ENCODE measurements at places on chromosomes 1 and 21. TPM values are rescaled to one million over a fixed set of nuclear protein-coding genes. Genes with fewer than 3 reads are reported as not detected.

DNA sequence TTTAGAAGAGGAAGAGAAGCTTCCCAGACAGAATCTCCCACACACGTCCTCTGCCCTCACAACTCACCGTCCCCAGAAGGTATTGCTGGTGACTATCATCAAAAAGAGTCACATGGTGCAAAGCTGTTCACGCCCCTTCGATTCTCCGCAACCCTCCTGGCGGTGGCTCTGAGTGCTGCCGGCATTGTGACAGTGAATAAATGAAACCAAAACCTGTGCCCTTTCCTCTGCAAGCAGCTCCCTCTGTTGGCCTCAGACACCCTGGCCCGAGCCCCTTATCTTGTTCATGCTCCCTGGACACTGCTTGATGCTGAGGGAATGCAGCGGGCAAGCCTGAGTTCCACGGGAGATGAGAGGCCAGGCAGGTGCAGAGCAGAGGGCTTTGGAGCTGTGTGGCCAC lies 510.3 kb downstream of the NPHP4 start:
- no peak for DNase-seq

DNA sequence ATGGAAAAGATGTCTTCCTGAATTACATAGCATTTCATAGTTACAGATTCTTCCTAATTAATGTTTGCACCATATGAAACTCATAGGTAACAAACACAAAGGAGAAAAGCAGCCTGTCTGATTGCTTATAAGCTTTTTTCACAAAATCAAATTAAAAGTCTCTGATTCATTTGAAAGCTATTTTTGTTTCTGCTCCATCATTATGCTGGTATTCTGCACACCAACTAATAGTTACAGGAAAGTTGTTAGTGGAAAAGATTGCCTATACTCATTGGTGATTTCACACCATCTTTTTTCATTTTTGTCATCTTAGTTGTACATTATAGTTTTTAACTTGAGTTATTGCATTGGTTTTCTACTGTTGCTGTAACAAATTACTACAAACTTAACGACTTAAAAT lies 70.0 kb downstream of the PRKAA2 start:
- DNase-seq = no peak

DNA sequence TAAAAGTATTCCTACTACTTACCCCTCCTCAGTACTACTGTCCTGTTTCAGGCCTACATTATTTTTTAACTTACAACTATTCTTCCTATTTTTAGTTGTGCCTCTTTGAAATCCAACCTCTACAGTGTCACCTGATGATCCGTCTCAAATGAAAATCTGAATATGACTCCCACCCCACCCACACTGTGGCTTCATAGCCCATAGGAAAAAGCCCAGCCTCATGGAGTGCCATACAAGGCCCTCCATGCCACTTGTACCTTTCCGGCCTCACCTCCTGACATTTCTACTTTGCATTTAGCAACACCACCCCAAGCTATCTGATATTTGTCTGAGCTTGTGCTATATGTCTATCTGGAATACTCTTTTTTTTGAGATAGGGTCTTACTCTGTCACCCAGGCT lies 49.3 kb downstream of the TRAF5 start:
- no peak for DNase-seq

SLAMF7 gene
- not detected for total RNA-seq

DNA sequence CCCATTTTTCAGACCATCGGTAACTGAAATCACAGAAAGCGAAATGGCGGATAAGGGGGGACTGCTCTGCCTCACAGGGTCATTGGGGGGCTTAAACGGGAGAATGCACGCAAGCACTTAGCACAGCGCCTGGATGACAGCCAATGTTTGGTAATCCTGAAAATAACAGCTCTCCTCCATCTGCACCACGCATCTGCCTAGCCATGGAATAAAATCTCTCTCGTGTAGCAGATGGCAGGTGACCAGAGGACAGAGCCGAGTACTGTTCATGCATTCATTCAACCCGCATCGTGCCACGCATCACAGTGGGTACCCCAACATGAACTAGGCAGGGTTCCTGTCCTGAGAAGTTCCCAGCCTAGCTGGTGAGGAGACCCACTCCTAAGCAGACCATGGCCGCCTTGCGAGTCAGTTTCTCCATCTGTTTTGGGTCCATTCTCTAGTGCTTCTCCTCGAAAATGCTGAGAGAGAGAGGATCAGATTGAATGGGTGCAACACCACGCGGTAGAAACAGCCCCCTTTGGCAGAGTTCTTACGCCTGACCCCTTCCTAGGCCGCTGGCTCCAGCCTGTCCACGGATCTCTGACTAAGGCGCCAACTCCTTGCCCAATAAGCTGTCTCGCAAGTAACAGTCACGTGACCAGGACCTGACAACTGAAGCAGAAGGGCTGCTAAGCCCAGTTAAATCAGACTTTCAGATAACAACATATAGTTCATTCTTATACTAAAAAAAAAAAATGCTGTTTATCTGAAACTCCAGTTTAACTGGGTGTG lies 7.3 kb downstream of the SLC1A7 start:
- no peak for DNase-seq

SLC35F3 gene
- 0.87 TPM for total RNA-seq

OR2L2 gene
- total RNA-seq = not detected

GRCh38 chr21:46063734-46064680 lies 33.9 kb upstream of the COL6A2 start:
- DNase-seq = no peak

DNA sequence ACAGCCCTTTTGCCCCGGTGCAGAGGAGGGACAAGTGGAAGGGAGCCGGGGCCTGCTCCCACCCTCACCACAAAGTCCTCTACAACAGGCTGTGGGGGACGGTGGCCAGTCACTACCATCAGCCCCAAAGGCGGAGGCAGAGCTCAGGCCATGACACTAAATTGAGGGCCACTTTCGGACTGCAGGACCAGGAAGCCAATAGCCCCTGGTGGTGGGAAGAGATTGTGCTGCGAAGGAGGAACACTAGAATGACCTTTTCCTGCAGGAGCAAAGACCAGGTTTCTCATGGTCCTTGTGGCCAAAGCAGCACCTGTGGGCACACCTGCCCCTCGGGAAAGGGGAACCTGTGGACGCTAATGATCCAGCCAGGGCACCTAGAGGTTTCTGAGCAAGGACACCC lies 30.3 kb downstream of the ACTA1 start:
- DNase-seq = no peak

DNA sequence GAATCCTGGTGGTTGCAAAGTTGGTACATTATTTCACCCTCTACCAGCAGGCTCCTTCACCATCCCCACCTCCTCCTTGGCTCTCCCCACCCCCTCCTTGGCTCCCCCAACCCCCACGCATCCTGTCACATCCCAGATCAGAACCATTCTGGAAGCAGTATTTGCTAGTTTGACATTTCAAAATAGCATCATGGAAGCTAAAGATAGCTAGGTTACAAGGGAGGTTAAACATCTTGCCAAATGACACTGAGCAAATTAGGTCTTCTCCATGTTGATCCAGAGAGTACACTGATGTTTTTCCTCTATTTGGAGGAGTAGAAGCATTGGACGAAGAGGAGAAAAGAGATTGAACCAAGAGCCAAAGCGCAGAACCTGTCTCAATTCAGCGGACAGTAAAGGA lies 158.9 kb upstream of the FGGY start:
- DNase-seq = no peak

DNA sequence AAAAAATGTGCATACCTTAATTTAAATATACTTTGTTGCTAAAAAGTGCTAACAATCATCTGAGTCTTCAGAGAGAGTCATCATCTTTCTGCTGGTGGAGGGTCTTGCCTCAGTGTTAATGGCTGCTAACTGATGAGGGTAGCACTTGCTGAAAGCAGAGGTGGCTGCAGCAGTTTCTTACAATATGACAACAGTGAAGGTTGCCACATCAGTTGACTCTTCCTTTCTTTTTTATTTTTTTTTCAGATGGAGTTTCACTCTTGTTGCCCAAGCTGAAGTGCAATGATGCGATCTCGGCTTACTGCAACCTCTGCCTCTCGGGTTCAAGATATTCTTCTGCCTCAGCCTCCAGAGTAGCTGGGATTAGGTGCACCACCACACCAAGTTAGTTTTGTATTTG lies 2.6 kb upstream of the CFAP45 start:
- DNase-seq = no peak

DNA sequence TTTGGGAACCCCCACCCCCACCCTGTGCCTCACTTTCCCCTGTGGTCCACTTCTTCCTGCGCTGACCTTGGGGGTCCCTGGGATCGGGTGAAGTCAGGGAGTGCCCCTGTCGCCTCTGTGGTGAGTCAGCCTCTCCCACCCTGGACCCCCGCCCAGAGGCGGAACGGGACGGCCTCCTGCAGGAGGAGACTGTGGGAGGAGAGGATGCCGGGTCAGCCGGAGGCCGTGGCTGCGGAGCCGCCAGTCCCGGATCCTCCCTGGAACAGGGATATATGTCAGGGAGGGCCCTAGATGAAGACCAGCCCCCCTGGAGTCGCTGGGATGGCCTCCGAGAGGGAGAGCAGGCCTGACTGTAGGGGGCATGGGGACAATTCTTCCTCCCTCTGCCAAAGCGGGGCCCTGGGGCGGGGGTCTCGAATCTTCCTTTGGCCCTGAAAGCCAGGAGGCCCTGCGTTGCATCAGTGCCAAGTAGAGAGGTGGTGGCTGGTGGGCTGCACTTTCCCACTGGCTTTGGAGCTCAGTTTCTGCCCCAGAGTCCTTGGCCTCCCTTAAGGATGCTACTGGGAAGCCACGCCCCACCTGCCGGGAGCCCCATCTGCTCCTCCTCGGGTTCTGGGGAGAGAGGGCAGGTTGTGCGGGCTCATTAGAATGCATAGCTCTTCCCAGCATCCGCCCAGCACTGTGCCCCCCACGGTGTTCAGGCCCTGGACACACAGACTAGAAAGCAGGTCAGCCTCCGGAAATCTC lies 930 bp downstream of the ARHGEF10L start:
- DNase-seq = no peak

- peak; percentile 41 for DNase-seq
Observed at GRCh38 chr1:19341201-19342061, 29.3 kb downstream of the SLC66A1 start.

GRCh38 chr1:240232530-240232929 lies 140.8 kb downstream of the FMN2 start:
- no peak for DNase-seq

- no peak for DNase-seq
Observed at GRCh38 chr1:65401612-65402011, 18.9 kb upstream of the LEPR start.

DNA sequence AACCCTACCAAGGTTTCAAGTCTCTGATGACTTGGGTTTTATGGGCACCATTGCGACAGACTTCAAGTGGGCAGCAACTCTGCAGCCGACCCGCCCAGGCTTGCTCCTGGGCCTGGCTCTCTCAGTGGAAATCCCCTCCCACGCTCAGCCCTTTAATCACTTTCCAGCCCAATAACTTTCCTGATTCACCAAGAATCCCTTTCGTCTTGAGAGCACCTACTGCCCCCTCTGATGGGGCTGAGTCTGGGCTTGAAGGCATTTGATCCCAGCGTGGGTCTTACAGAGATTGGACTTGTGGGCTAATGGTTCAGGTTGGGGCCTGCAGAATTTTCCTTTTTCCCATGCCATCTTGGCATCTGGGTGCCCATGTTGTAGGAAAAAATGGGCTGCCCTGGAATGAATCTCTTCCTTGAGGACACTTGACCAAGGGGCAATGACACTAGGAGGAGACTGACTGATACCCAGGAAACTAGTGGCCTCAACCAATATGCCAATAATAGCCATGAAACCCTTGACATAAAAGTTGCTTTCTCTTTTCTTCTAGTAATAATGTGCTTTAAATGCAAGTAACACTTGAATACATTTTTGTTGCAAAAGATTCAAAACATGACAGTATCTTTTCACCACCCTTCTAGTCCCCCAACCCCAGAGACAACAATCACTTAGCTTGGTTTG lies 7.8 kb upstream of the PHLDA3 start:
- DNase-seq = no peak

PTPN7 gene
- not detected for total RNA-seq

AMY2B gene
- 5.1 TPM for total RNA-seq

DNA sequence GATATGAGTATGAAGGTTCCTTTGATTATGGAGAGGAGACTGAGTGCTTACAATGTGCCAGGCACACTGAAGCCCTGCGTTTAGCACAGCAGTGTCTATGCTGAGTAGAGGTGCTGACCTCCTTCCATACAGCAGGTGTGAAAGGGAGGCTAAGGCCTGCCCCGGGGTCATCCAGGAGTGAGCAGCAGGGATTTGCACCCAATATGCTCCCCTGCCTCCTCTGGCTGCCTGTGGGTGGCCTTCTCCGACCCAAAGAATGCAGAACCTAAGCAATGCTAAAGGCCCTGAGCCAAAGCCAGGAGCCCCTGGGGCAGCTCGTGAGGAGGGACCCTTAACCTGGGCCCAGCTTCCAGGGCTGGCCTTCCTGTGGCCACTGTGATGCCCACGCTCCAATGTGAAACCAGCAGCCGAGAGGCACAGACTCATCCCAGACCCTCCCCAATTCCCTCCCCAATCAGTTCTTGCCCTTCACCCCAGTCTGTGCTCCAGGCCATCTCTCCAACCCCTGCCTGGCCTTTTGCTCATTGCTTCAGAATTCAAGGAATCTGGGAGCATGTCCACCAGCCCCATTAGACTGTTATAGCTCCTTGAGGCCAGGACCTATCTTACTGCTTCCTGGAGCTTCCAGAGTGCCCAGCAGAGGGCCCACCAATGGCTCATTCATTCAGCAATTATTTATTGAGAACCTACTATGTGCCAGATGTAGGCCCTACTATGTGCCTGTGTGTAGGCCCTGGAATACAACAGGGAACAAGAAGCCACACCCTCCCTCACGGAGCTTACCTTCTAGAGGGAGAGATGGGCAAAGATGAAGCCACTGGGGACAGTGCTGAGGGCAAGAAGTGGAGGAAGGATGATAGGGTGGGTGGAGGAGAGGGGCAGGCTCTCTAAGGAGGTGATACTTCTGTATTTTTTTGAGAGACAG lies 53.3 kb downstream of the TAS1R2 start:
- DNase-seq = no peak

DNA sequence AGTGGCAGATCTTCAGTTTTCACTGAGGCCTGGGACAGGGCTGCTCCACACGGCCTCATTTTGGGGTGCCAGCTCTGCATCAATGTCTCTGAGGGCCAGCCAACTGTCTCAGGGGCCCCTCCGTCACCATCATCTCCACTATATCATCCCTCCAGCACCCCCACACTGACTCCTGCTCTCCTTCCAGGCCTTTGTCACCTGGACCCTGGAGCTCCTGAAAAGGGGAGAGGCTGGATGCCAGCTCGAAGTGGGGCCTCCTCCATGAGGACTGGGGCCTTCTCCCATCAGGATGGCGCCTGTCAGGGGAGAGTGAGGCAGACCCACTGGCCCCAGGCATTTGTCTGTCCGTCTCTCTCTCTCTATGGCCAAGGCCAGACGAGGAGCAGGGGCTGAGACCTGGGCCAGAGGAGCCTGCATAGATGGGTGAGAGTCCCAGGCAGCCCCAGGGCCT lies 44.7 kb upstream of the LRP8 start:
- DNase-seq = no peak

MX2 gene
- 12.4 TPM for total RNA-seq

Measured in glomerular endothelial cell (primary cell).